RPMI7951 (cell line): ENCODE measurements at places on chromosomes 5 and 9. TPM values are rescaled to one million over a fixed set of nuclear protein-coding genes. Genes with fewer than 3 reads are reported as not detected.
A peak's percentile ranks its signal among the peaks of the same experiment; 100 is the strongest.

FCN2 gene
- not detected in 2 replicates for total RNA-seq

CTSV gene
- total RNA-seq = 9.1 TPM in 2 replicates

FAM151B gene
- total RNA-seq = 2.7 and 4.6 TPM in 2 replicates

PCDHGA10 gene
- total RNA-seq = 0.78 and 0.84 TPM in 2 replicates

PAXX gene
- total RNA-seq = 24.5 and 50.9 TPM in 2 replicates

- DNase-seq = no peak
Observed at GRCh38 chr5:78570646-78571045, 77.9 kb downstream of the LHFPL2 start.

- peak; percentile 68 for DNase-seq
Observed at GRCh38 chr5:107869438-107870115, 198.8 kb upstream of the EFNA5 start.

DNA sequence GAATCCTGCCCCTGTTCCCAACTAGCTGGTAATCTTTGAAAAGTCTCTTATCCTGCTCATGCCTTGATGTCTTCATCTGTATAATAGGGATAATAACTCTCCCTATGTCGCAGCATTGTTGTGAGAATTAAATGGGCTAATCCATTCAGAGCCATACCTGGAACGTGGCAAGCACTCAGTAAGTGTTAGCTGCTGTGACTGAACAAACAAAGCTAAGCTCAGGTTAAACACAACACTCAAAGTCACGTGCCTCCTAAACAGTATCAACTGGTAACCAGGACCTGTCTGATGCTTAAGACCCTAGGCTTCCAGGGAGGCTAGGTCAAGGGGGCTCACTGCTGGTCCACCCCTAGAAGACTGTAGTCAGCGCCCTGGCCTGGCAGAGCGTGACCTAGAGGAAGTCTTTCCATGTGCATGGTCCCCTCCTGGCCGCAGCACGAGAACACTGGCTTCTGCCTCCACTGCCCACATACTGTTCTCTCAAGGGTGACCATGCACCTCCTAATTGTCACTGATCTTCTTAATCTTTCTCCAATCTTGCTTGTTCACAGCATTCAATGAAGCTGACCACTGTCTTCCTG, 211.1 kb downstream of the TTLL11 start:
- no peak for DNase-seq

GRCh38 chr9:93264338-93265125, 80.6 kb downstream of the WNK2 start:
- no peak for DNase-seq

GRCh38 chr5:161372682-161373344, 173.7 kb downstream of the GABRB2 start:
- no peak for DNase-seq

DNA sequence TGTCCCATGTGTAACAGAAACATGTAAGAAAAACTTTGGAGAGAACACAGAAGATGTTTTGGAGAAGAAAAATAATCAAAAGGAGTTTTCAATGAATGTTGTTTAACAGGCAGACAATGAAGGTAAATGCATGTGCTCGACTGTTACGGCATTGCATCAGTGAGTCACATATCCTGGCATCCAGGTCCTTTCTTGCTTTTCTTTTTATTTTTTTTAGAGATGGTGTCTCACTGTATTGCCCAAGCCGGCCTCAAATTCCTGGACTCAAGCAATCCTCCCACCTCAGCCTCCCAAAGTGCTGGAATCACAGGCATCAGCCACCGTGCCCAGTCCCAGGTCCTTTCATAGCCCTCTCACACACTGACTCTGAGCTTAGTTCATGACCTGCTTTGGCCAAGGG, 181.8 kb downstream of the DTWD2 start:
- no peak for DNase-seq

DNA sequence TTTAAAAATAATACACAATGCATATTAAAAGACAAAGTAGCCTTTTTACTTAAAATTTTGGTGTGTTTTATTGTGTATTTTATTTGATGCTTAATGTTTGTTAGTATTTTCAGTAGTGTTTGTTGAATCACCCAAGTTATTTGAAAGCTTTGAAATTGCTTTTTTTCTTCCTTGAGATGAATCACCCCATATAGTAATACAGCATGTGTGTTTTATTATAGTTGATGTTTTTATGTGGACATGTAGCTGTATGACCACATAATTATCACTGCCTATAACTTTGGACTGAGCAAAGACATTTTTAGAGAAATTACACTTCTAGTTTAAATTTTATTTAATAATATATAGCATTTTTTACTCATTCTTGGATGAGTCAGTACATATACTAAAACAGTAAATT, 18.0 kb downstream of the FAM174A start:
- no peak for DNase-seq

- DNase-seq = no peak
Observed at GRCh38 chr5:64682608-64683007, 7.7 kb upstream of the SHISAL2B start.

DNA sequence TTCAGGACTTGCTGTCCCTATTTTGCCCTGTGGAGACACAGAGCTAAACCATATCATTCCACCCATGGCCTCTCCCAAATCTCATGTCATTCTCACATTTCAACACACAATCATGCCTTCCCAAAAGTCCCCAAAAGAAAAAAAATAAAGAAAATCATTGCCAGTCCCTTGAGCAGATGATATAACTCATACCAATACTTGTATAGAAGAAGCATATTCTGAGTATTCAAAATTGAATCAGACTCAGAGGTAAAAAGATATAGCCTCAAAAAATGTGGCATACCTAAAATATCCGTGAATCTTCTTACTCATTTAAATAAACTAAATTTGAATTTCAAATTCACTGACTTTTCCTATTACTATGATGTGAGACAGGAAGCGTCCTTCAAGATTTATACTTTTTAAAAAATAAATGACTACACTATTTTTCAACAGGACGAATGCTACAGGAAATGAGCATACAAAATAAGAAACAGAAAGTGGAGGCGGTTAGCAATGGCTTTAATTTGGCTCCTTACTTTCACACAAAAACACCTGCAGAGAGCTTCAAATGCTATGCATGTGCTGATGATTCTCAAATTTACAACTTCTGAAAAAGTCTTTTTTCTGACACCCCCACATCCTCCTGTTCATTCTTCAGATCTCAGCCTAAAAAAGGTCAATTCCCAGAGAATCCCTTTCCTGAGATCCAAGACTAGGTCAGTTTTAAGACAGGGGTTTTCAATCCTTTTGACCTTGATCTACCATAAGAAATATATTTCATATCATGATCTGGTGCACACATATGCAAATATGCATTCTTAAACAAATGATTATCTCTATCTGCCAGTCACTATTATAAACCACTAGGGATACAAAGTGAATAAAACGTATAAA, 39.6 kb upstream of the DMXL1 start:
- DNase-seq = no peak

- DNase-seq = no peak
Observed at GRCh38 chr5:72326306-72326649, 6.1 kb downstream of the PTCD2 start.

GRCh38 chr5:89282554-89283510, 399.8 kb upstream of the MEF2C start:
- peak; percentile 73 for DNase-seq

- no peak for DNase-seq
Observed at GRCh38 chr5:177361418-177362291, 3.9 kb downstream of the RGS14 start.

- DNase-seq = no peak
Observed at GRCh38 chr9:119945686-119946085, 576.5 kb upstream of the BRINP1 start.

GRCh38 chr5:75463726-75464125, 47.7 kb downstream of the CERT1 start:
- DNase-seq = no peak

DNA sequence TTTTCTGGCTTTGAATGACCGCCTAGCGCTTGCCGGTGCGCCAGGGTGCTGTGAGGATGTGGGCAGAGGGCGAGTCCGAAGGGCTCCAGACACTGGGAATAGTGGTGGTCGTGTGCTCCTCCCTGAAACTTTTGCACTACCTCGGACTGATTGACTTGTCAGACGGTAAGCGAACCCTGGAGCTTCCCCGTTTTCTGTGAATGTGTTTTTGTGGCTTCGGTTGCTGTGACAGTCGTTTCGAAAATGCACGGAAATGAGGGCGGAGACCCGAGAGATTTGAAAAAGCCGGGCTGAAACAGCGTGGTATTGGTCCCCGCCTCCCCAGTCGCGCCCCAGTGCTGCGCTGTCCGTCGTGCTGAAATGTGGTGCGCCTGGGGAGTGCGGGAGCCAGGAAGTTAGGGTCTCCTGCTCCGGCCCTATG, 102.5 kb upstream of the GABRP start:
- peak; percentile 28 for DNase-seq
